ENCODE measurements at places on chromosomes 11 and 22.
A peak's percentile ranks its signal among the peaks of the same experiment; 100 is the strongest.

DNA sequence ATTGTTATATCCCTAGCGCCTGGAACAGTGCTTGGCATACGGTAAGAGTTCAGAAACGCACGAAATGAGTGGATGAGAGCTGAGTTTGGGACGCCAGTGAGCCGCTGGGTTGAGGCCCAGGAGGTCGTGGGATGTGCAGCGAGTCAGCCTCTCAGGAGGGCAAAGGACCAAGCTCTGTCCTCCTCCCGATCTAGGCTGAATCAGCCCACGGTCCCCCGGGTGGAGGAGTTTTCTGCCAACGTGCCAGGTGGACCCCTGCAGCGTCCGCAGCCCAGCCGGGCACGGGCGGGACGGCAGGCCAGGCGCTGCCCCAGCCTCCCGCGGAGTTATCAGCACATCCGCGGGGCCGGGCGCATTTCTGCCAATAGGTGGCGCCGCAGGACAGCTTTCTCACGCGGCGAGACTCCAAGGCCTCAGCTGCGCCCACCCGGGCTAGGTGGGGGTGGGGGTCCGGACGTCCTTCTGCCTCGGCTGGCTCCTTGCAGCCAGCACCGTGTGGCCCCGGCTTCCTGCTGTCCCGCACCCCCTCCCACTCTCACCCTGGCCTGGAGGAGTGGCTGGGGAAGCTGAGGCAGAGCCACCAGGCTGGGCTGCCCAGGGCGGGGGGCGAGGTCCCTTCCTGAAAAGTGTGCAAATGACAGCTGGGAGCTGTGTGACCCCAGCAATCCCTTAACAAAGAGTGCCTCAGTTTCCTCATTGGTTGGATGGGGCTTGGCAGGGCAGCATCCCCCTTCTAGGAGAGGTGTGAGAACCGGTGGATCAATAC is 2.2 kb upstream of the RPS19BP1 start:
- peak; percentile 16 for DNase-seq

- no peak for DNase-seq
These were observed 876 bp upstream of the UBE2L6 start for GRCh38 chr11:57568330-57568766.

DNA sequence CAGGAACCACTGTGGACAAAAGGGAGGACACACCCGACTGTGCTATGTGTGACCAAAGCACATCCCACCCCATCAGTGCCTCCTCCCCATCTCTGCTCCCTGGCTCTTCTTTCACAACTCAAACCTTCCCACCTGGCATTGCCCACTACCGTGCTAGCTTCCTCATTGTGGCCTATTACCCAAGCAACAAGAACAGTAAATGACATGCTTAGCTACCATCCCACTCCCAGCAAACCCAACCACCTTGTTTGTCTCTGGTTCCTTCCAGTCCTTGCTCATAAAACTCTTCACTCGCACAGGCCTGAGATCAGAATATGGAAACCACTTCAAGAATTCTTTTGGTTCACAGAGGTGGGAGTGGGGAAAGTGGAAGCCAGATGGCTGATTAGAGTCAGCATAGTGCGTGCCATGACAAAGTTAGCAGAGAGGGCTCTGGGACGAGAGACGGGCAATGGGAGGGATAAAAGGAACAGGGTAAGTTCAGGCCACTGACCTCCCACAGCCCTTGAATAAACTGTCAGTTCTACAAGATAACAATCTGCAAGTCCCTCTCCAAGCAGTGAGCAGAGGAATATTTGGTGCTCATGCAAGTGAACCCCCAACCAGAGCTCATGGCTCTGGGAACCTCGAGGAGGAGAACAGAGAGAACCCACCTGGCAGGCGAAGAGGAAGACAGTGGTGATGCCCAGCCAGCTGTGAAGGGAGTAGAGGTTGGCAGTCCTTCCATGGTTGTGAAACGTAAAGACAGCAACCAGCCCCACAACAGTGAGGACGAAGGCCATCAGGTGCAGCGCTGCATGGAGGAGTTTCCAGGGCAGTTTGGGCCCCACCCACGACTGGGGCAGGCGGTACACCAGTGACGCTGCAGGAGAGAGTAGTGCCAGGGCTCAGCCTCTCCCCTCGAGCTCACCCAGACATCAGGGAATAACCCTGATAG is 8.3 kb downstream of the CYB561A3 start:
- no peak for DNase-seq

DNA sequence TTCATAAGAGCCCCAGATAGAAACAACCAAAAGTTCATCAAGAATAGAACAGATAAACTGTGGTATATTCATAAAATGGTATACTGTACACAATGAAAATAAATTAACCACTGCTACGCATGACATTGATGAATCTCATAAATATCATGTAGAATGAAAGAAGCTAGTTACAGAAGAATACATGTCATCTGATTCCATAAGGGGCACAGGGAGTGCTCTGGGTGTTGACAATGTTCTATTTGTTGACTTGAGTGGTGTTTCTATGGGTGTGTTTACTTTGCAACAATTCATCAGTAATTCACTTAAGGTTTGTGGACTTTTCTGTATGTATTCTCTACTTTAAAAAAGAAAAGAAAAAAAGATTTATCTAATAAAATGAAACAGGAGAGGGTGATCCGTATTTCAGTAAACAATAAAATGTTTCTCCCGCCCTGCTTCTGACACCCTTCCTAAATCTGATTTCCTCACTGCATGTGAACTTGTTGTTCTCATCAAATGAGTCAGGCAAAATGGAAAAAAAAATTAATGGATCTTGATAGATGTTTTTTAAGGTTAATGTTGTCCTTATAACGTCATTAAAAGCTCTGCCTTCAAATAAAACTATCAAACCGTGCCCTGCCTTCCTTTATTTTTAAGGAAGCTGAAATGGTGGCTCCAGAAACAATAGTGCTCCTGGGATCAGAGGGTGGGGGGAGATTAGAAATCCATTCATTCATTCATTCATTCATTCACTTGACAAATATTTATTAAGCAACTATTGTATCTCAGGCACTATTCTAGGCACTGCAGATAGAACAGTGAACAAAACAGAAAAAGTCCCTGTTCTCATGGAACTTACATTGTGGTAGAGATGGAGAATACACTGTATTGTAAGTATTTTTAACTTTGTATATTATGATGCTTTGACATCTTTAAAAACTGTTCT is 77.2 kb upstream of the CD44 start:
- peak; percentile 95 for DNase-seq

DNA sequence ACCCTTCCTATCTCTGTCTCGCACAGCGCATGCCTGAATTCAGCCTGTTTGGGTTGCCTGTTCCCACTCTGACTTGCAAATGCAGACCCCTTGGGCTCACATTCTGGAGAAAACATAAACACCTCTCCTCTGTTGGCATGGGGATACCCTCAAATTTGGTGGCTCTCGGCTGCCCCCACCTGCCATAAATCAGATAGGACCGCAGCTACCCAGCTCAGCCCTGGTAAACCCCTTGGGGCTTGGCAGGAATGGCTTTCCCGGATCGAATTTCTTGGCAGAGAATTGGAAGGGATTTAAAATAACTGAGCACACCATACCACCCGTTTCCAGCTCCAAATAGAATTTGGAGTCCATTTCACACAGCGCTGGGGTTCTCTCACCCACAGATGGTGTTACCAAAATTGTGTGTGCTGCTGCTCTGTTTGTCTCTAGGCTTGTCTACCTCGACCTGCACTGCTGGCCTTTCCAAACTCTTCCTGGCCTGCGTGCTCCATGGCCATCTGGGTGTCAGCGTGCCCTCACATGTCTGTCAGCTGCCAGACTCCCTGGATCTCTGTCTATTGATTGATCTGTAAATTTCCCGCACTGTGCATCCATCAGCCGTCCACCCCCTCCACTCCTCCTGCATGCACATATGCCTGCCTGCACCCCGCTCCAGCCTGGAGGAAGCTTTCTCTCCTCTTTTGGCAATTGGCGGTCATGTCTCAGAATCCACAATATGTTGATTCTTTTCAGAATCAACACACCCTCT is 134.0 kb downstream of the NTM start:
- no peak for DNase-seq

DNA sequence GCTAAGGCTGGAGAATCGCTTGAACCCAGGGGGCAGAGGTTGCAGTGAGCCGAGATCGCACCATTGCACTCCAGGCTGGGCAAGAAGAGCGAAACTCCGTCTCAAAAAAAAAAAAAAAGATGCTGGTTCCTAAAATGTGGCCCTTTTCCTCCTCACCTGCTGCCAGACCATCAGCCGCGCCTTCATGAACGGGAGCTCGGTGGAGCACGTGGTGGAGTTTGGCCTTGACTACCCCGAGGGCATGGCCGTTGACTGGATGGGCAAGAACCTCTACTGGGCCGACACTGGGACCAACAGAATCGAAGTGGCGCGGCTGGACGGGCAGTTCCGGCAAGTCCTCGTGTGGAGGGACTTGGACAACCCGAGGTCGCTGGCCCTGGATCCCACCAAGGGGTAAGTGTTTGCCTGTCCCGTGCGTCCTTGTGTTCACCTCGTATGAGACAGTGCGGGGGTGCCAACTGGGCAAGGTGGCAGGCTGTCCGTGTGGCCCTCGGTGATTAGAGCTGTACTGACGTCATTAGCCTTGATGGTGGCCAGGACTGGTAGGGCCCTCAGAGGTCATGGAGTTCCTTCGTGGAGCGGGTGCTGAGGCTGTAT is 50.7 kb upstream of the PPP6R3 start:
- DNase-seq = no peak

Data from NCI-H748 treated with DMSO at 0.1 percent for 48 hours (cell line).